ENCODE measurements at places on chromosomes 1 and 21. TPM values are rescaled to one million over a fixed set of nuclear protein-coding genes. Genes with fewer than 3 reads are reported as not detected.

The PRPF38B gene
- total RNA-seq = 7.2 TPM

The HEATR1 gene
- total RNA-seq = 12.5 TPM

The ALDH4A1 gene
- total RNA-seq = 40.9 TPM

The LCE1F gene
- total RNA-seq = not detected

The C1QB gene
- total RNA-seq = not detected

The SLC45A3 gene
- total RNA-seq = 6.2 TPM

The GBP3 gene
- 25.5 TPM for total RNA-seq
